C1 segment of cervical spinal cord (tissue), 14 donors: ENCODE measurements at places on chromosomes 11 and 22.

GRCh38 chr22:47465809-47466208, 703.4 kb downstream of the TBC1D22A start:
- no peak for DNase-seq

- no peak for DNase-seq
Observed at GRCh38 chr11:12798609-12799011, 124.4 kb downstream of the TEAD1 start.

GRCh38 chr11:74134661-74135060, 36.1 kb downstream of the C2CD3 start:
- DNase-seq = no peak

GRCh38 chr22:23192133-23192532, 11.8 kb downstream of the BCR start:
- DNase-seq = no peak

GRCh38 chr11:38019072-38019775, 1421.2 kb upstream of the RAG2 start:
- no peak for DNase-seq

- DNase-seq = no peak
Observed at GRCh38 chr11:24064309-24064903, 432.4 kb upstream of the LUZP2 start.

DNA sequence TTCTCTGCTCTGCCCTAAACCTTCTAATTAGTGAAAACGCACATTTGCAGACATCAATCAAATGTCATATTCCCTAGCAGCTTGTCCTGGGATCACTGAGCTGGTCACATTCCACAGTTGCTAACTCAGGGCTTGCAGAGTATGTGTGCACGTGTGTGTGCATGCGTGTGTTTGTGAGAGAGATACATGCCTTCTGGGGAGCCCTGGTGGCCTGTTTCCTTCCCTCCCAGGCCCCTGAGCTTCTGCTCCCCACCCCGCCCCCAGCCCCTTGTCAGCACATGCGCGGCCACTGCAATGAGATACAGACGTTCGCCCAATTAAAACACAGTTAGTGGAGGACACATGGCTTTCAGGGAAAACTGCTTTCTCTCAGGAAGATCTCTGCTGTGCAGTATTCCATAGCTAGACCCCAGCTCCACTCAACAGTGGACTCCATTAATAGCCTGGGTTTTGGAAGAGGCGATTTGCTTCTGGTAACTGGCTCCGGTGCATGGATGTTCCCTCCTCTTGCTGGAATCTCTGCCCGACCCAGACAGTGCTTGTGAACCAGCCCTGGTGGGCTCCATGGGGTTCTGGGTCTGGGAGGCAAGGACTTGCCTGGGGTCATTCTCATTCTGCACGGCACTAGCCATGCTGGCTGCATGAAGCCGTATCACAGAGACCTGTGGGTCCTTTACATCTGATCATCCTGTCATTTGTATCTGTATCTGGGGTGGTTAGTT, 17.7 kb downstream of the LRP5 start:
- no peak for DNase-seq

- no peak for DNase-seq
Observed at GRCh38 chr11:68498321-68498720, 37.8 kb downstream of the PPP6R3 start.

- DNase-seq = no peak
Observed at GRCh38 chr22:39459681-39460080, 2.9 kb downstream of the MGAT3 start.

- no peak for DNase-seq
Observed at GRCh38 chr22:36858966-36859365, 1.8 kb upstream of the NCF4 start.

- DNase-seq = no peak
Observed at GRCh38 chr22:36267058-36267457, 14.1 kb downstream of the APOL1 start.

DNA sequence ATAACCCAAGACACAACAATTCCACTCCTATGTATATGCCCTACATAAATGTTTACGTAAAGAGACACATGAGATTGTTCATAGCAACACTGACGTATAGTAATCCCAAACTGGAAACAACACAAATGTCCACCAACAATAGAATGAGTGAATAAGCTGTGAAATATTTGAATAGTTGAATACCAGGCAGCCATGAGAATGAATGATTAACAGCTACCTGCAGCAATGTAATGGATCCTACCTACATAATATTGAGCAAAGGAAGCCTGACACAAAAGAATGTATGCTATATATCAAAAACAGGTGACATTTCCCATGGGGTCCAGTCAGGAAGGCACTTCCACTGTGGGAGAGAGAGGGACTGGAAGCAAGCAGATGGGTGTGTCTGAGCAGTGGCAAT, 92.8 kb upstream of the LINC01488 start:
- DNase-seq = no peak

DNA sequence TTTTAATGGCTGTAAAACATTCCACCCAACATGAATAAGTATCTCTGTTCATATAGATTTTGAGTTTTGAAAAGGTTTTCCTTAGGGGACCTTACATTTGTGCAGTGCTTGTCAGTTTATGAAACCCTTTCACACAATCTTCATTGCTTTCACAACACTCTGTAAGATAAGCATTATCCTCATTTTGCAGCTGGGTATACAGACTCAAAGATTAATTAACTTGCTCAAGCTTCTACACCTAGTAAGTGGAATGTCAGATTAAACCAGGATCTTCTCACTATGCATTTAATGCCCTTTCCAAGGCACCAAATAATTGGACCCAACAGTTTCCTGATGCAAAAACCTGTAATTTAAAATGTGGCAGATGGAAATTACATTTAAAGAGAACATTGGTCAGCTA, 11.6 kb upstream of the GAB2 start:
- no peak for DNase-seq

DNA sequence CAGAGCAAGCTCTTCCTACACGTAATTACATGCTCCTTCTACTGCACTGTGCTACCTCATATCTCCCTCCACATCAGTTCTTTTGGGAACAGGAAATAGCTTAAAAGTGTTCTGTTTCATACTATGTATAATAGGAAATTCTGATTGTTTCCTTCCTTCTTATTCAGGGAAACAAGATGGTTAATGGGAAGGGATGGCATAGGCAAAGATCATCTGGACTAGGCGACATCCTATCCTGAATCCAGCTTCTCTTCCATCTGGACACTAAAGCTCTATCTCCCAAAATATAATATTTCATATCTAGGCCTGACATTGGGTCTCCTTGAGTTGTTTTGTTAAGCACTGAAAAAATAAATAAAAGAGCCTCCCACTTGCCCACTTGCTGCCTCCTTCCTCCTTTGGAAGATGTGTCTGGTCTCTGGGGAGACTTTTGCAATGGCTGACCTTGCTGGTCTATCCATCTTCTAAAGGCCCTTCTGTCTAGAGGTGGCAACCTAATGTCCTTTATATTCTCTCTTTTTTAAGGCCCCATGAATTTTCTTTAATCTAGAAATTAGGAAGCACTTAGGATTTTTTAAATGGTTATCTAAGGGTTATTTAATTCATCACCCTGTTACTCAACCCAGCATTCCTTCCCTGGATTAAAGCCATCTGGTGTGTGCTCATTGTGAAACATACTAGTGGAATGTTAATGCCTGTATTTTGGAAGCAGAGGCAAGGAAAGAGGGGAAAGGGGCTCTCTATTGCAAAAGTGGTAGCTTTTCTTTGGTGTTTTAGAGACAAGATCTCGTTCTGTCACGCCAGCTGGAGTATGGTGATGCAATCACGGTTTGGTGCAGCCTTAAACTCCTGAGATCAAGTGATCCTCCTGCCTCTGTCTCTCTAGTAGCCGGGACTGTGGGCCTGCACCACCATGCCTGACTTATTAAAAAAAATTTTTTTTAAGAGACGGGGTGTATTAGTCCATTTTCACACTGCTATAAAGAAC, 20.6 kb downstream of the CLMP start:
- DNase-seq = no peak

DNA sequence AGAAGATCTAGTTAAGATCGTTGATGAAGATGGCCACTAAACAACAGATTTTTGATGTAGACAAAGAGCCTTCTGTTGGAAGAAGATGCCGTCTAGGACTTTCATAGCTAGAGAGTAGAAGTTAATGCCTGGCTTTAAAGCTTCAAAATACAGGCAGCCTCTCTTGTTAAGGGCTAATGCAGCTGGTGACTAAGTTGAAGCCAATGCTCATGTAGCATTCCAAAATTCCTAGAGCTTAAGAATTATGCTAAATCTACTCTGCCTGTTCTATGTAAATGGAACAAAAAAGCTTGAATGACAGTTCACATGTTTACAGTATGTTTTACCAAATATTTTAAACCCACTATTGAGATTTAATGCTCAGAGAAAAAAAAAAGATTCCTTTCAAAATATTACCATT, 492.6 kb downstream of the CNTN5 start:
- DNase-seq = no peak

DNA sequence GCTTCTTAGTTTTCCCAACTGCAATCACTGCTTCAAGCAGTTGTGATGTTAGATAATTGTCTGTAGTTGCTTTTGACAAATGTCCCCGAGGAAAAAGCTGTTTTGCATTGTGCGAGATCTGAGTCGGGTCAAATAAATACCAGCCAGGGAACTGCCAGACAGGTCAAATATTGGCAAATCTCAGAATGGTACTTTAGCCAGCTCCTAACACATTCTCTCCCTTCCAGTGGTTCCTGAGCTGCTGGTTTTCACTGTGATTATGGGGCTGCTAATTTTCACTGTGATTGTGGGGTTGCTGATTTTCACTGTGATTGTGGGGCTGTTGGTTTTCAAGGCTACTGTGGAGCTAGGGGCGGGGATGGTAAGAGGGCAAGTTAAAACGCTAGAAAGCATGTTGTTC, 14.3 kb downstream of the RASSF10 start:
- DNase-seq = no peak

- no peak for DNase-seq
Observed at GRCh38 chr11:83678831-83679584, 392.8 kb upstream of the CCDC90B start.

GRCh38 chr11:1768141-1768469, 4.4 kb upstream of the CTSD start:
- DNase-seq = no peak

- DNase-seq = no peak
Observed at GRCh38 chr11:28730889-28731288, 622.7 kb downstream of the METTL15 start.

- no peak for DNase-seq
Observed at GRCh38 chr22:17370766-17371432, 1.6 kb downstream of the CECR2 start.

DNA sequence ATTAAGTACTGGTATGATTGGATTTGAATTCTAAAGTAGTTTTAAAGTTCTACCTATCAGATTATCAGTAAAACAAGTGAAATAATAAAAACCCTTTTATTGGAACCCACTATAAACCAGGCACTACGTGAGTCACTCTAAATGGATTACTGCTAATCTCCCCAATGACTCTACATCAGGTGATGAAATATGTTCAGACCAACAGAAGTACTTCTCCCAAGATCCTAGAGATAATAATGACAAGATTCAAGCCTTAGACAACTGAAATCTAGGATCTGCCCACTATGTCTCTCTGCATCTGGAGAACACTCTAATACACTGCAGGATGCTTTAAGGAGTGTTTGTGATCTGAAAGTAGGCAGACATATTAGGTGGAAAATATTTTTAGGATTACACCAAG, 652.1 kb upstream of the CHORDC1 start:
- DNase-seq = no peak

- no peak for DNase-seq
Observed at GRCh38 chr11:123209591-123209990, 14.5 kb upstream of the CLMP start.

DNA sequence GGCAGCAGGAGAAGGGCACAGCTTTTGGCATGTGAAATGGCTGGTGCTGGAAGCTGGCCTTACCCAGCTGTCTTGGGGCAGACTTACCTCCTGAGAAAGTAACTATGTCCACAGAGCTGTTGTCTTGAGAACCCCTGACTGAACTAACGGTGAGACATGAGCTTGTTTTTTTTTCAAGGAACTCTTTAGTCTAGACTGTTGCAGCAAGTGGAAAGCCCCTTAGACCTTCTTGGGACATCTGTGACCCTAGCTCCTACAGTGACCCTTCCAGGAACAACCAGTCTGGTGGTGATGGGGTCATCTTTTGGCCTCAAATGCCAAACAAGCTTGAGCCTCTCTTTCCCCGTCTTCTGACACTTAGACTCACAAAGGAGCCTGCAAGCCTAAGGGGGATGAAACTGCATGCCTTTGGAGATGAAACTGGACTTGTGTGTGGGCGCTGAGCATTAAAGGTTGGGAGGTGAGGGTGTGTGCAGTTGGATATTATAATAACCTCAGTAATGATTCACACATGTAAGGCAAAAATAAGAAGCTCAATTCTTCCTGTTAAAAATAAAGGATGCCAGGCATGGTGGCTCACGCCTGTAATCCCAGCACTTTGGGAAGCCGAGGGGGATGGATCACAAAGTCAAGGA, 35.4 kb downstream of the SDHD start:
- no peak for DNase-seq

DNA sequence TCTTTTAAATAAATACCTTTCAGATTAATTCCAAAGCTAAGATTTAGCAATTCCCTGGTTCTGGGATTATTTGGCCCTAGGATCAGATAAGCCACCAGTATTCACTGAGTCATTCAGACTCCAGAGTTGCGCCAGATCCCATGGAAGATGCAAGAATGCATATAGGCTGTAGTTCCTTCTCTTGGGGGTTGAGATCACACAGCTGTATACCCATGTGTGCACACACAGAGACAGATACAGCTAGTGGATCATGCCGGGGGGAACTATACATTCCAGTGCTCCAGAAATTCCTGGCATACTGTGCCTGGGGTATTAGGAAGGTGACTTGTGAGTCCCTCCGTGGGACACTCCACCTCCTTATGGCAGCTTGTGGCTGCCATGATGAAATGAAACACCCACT, 75.4 kb downstream of the ZBTB16 start:
- DNase-seq = no peak

DNA sequence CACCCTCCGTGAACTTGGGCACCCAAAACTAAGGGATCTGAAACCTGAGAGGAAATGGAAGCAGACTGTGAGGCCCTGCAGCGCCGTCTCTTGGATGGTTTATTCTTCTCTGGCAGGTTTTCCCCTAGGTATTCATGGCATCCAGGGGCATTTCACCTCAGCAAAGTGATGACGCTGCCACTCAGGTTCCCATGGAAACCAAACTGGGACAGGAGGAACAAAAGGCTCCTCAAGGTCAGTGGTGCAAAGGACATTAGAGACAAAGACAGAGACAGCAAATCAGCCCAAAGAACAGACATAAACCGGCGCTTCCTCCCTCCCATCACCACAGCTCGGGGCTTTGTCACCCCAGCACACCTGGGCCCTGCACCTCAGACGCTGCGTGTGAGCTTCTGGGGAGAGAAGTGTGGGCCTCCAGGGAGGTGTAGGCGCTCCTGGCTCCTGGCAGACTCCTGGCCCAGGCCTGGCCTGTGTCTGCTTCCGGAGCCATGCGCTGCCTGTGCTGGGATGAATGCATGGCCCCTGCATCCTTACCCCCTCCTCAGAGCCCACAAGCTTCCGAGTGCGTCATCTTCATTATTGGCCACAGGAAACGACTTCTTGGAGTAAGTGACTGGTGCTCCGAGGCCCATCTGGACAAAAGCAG, 5.9 kb downstream of the TP53AIP1 start:
- DNase-seq = no peak

DNA sequence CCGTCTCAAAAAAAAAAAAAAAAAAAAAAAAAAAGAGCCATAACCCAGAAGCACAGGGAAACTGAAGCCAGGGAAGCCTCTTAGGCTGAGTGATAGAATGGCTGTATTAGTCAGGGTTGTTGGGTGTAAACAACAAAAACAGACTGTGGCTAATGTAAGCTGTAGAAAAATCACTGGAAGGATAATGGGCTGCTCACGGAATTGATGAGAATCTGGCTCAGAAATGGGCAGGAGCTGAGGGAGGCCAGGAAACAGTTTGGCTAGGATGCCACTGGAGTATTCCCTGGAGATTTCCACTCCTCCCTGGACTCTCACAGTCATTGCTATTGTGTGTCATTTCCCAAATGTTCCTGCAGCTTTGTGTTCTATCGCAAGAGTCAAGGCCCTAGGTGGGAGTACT, 22.4 kb downstream of the SLC22A6 start:
- no peak for DNase-seq
